ENCODE measurements at places on chromosomes 3 and 15.

DNA sequence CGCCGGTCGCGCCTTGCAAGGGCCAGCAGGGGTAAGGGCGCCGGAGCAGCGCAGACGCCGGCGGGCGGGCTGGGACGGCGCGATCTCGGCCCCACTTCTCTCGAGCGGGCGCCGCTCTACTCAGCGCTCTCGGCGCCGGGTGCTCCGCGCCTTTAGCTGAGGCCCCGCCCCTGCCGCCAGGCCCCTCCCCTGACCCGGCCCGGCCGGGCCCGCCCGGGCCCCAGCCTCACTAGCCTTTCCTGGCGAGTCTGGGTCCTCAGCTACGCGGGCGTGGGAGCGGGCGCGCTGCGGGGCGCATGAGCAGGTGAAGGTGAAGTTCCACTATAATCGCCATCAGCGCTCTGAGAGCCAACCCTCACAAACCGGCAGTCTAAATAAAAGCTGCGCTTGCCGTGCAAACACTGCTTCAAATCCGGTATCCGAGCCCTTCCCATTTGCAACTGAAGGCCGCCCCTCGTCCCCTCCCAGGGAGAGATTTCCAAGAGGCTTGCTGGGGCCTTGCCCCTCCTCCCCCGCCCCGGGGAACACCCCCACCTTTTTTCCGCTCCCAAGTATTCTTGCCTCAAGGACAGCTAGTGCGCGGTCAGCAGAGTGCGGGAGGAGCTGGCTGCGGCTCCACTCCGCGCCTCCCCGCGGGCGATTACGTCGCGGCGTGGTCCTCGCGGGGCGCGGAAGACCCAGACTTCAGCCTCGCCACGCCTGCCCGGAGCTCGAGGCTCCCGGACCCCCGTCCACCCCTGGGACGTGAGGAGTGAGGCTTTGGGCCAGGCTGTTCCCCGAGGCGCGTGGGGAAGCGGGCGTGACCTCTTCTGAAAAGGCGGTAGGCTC lies at the start of gene RPP25:
Gene RPP25, minus strand, starts transcription at position 125 of the 828 bp plus-strand sequence. CDS start 189 bp downstream, outside the sequence.
- DNase-seq = peak; percentile 70

DNA sequence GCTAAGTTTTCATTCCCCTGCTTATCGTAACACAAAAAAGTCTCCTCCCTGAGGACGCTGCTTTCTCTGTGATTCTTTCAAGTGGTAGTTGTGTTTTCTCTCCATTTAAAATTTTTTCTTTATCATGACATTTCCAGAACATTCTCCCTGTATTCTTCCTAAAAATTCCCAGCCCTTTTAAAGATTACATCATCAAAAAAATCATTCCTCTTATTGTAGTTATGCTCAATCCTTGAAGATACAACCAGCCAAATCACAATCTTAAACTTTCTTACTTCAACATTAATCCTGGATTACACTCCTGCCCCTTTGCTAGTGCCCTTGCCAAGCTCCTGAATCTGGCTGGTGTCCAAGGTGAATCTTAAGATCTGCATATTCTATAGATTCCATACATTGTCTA lies 163.7 kb upstream of the CBLB start:
- DNase-seq = no peak

- DNase-seq = no peak
Observed at GRCh38 chr3:82505079-82505756, 743.8 kb upstream of the GBE1 start.

- no peak for DNase-seq
Observed at GRCh38 chr3:184144505-184144904, 9.3 kb downstream of the EIF2B5 start.

GRCh38 chr3:11653298-11654055 lies 9.8 kb upstream of the VGLL4 start:
- no peak for DNase-seq

DNA sequence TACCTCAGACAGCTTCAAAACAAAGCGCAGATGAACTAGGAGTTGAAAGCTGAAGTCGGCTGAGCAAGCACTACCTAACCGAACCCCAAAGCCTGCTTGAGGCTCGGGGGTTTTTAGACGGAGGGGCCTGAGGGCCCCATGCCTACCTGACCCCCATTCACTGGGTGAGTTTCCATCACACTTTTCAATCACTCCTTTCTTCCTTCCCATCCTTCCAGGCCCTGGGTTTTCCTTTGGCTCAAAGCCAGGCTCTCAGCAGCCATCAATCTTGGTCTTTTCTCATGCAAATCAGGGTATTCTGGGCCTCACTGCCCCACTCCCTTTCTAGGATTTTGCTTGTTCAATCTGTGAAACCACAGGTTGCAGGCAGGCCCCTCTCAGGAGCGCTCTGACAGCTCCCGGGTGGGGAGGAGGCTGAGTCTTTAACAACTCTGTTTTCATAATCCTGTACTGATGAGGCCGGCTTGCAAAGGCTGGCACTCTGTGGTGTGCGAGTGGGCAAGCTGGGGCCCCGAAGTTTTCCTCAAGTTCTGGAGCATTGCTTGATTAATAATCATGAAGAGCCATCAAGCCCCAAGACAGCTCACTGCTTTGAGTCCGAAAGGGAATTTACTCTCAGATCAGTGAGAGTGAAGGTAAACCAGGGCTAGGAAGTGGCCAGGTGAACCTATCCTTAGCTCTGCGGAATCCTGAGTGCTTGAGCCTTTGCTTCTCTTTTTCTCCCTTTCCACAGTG lies 97.6 kb downstream of the FRMD4B start:
- DNase-seq = peak; percentile 14
